Activated CD8-positive, alpha-beta memory T cell treated with anti-CD3 and anti-CD28 coated beads, Interleukin-2, amount 50 U/mL, for 48 hours (primary cell): ENCODE measurements at places on chromosomes 2 and 18.

- DNase-seq: no peak
Observed at GRCh38 chr2:226308986-226309385, 490.6 kb downstream of the IRS1 start.

GRCh38 chr2:8125741-8126711 lies 555.8 kb upstream of the ID2 start:
- no peak for DNase-seq

DNA sequence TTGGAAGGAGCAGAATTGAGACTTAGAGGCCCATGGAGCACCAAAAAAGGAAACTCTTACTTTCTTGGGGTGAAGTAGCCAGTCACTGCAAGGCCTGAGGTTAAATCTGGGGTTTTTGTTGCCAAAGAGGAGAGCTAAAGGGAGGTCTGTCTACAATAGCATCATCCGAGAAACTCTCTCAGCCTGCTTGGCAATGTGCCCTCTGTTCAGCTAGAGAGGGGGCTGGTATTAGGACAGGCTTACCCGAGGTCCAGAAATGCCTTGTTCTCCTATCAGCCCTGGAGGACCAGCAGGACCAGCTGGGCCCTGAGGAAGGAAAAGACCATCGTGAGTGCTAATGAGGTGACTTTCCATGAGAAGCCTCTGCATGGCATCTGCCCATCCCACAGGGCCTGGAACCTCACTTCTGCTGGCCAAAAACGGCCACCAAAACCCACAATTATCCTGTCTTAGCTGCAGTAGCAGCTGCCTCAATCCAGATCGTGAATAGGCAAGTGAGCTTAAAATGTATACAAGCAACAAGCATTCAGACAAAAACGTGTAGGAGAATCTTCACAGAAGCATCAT lies 61.6 kb downstream of the COL6A3 start:
- peak; percentile 35 for DNase-seq

- no peak for DNase-seq
Observed at GRCh38 chr2:201790291-201790690, 9.6 kb upstream of the ALS2 start.

- no peak for DNase-seq
Observed at GRCh38 chr2:159185401-159186130, 100.9 kb downstream of the WDSUB1 start.

GRCh38 chr18:7562491-7562890 lies 4.6 kb upstream of the PTPRM start:
- no peak for DNase-seq

DNA sequence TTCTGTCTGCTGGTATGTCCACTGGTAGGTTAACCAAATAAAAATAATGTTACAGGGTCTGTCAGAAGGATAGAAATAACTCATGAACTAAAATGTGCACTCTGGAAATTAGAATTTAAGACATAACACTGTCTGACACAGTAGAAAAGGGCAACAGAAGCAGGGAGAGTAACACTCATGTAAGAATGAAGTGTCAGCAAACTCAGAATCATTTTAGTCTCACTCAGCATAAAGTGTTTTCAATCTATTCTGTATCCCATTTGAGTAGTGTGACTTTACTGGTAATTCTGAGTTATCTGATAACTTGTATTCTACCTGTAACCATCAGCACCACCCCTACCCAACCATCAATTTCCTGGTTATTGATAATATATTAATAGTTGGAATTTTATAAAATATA lies 68.3 kb downstream of the PIAS2 start:
- no peak for DNase-seq

DNA sequence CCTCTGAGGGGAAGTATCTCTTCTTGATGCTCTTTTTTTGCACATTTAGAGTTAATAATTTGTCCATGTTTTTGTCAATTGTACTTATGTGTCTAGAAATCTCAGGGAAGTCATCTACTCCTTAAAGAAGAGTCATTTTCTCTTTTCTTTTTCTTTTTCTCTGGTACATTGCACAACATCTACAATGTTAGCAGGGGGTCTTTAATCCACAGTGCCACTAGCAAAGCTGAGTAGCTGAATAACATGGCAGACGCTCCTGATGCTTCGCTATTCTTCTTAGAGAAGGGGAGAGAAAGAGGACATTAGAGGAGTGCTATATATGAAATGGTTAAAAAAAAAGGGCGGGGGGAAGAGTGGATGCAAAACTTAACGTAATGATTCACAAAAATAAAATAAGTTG lies 399.6 kb upstream of the CWC22 start:
- DNase-seq: no peak

DNA sequence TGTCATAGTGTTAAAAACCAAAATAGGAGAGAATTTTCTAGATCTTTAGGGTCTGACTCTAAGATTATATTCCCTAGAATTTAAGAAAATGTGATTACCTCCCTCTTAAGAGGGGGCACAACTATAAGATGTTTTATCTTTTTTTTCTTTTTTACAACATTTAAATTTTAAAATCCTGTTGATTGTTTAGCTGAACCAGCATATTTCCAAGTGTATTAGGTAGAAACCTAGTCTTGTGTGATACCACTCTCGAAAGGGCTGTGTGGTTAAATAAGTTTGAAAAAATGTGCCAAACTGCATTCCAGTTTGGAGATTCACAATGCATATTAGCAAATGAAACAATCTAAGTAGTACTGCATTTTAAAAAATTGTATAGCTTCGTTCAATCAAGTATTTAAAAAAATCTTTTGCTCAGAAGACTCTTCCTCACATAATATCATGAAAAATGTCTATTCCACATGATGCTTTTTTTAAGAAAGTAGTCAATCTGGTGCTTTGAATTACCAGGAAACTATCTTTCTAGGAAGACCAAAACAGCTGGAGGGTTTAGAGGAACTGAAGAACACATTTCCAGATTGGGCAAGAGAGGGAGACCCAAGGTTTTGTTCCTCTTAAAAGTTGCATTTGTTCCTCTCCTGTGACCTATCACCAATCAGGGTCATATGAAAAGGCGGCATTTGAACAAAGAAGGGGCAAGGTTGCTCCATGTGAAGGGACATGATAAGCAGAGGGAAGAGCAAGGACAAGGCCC lies 98.8 kb downstream of the DPP4 start:
- DNase-seq: no peak

- DNase-seq: no peak
Observed at GRCh38 chr2:58057707-58058530, 11.3 kb downstream of the VRK2 start.

DNA sequence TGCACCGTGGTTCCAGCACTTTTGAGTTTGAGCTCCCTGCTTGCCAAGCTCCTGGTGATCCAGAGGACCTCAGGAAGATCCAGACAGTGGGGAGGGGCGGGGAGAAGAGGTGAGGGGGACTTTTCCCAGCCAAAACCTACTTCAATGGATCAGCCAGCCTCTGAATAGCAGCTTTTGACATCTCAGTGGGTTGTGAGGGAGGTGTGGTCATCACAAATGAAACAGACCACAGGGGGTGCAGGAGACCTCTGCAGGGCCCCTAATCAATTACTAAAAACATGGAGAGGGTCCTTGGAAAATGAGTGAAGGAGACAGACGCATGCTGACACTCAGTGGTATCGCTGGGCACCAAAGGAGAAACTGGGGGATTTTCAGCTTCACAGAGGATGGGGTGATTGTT lies 372.7 kb downstream of the ZNF521 start:
- no peak for DNase-seq

DNA sequence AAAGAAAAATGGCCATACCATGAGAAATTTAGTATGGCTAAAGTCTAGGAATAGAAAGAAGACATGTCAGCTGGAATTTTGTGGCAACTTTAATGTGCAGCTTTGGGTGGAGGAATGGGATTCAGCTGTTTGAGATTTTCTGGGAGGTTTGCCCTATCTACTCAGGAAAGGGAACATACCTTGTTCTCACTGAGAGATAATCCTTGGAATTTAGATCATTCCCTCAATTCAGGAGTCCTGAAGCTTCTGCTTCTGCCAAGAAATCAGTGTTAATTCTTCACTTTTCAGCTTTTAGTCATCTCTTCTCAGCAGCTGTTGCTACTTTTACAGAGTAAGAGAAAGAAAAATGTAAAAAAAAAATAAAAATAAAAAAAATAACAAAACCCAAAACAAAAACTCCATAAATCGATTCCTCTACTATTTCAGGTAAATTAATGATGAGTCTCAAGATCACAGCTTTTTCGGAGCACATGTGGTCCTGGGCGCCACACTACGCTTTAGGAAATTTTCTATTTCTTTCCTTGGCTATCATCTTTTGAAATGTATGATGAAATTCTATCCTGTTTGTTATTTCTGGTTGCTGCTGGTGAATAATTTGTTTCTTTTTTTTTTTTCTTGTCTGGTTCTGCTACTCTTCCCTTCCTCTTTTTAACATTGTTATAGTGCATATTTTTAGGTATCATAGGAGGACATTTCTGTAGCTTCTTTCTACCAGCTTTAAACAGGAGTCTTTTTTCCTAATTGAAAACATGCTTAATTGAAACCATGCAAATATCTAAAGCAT lies 18.9 kb upstream of the BAZ2B start:
- DNase-seq: no peak

GRCh38 chr18:37483221-37483971 lies 82.2 kb downstream of the CELF4 start:
- no peak for DNase-seq

- DNase-seq: no peak
Observed at GRCh38 chr2:23293731-23294130, 91.2 kb upstream of the KLHL29 start.

- no peak for DNase-seq
Observed at GRCh38 chr2:39091543-39091942, 29.3 kb downstream of the SOS1 start.

GRCh38 chr18:51171223-51171622 lies 26.3 kb downstream of the MEX3C start:
- no peak for DNase-seq

GRCh38 chr2:217756375-217757107 lies 246.3 kb downstream of the TNS1 start:
- DNase-seq: peak; percentile 95

DNA sequence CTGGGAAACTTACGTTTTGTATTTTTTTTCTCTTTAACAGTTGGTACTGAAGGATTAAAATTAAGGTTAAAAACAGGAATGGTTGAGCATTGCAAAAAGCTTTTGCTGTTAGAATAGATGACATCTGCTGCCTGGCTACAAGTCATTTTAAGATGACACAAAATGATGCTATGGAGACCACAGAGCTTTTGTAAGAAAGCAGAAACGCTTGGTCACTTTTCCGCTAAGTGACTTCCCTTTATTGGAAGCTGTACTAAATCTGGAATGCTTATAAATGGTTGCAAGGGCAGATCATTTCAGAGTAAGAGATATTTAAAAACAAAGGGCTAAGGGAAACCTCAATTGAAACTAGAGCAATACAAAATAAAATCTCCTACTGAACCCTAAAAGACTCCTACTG lies 544.0 kb downstream of the STK39 start:
- DNase-seq: no peak
